Uterus (tissue), 4 donors: ENCODE measurements at places on chromosomes 7 and 10.

- no peak for DNase-seq
Measured at GRCh38 chr7:107874111-107874510, 16.9 kb upstream of the DLD start.

GRCh38 chr10:72321248-72322029, 33.3 kb downstream of the DNAJB12 start:
- no peak for DNase-seq

- DNase-seq, result no peak
Measured at GRCh38 chr7:66928388-66928787, 7.4 kb downstream of the TMEM248 start.

DNA sequence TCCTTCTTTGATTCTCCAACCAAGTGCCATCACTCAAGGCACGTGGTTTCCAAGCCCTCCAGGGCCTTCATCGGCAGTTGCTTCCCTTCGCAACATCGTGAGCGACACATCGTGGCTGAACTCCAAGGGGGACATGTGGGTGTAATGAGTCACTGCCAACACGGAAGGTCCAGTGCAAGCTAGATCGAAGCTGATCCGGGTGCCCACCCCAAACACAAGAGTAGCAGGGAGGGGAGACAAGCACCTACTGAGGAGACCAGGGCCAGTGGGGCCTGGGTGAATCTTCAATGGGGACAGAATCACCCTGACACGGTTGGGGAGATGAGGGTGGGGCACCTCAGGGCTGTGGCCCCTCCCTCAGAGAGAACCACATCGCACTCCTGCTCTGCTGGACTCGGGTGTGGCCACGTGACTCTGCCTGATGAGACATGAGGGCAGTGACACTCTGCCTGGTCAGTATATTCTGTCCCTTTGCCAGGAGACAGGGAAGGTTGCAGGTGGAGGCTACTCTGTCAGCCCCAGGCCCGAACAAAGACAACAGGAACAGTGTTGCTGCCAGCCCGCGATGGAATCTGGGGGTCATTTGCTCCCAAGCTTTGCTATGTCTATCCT, 36.8 kb upstream of the HSPA12A start:
- DNase-seq, result no peak

GRCh38 chr7:22700559-22701002, 26.4 kb upstream of the IL6 start:
- no peak for DNase-seq

GRCh38 chr7:121192834-121193233, 136.0 kb upstream of the WNT16 start:
- no peak for DNase-seq

DNA sequence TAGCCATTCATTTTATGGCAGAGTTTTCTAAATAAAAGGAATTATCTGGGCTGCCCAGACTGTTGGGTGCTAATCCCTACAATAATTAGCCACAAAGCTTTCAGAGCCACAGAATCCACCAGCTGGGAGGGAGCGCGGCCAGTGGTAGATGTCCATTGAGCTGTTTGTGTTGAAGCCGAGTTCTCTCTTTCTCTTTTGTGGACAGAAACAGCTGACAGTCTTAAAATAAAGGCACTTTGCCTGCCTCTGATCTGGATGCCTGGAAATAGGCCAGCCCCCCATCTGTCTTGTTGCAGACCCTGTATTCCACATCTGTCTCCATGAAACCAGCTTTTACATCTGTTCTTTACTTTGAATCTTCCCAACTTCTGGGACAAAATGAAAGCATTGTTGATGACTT, 66.1 kb downstream of the MTPN start:
- peak; percentile 20 for DNase-seq

DNA sequence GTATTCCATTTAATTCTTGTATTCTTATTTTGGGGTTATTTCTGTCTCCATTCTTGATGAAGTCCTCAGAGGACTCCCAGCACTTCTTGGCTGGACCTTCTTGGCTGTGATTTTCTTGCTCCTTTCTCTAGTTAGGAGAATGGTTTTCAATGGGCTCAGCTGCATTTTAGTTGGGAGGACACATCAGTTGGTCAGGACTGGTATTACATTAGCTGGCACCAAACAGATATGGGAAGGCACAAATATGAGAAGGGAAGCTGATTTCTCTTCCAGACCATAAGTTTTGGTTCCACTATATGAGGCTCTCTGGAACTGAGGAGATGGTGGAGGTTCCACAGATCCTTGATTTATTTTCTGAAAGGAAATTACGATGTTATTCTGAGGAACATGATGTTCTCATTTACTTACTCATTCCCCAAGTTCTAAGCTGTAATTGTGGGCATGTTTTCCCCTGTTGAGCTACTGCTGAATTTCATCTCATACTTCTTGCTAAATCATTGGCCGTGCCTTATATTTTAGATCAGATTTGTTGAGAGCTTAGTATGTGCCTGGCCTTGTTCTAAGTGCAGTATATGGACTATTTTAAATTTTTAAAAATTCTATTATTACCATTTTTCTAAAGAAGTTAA, 261.0 kb downstream of the THSD7A start:
- DNase-seq, result no peak

DNA sequence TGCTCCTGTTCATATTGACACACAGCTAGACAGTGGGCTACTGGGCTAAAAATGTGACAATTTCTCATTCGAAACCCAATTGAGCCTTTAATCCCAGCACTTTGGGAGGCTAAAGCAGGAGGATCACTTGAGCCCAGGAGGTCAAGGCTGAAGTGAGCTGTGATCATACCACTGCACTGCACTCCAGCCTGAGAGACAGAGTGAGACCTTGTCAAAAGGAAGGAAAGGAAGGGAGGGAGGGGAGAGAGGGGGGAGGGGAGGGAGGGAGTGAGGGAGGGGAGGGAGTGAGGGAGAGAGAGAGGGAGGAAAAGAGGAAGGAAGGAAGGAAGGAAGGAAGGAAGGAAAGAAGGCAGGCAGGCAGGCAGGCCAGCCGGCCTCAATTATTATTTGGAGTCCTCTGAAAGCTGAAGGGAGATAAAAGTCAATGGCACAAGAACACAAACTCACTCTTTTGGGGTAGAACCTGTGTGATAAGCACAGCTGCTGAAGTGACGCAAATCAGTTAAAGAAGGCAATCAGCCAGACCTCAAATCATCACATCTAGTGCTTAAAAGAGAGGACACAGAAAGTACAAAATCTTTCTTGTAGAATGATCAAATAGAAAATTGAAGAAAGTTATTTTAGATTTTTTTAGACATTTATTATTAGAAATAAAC, 98.1 kb downstream of the CCDC71L start:
- DNase-seq, result no peak

- DNase-seq, result no peak
Measured at GRCh38 chr10:111871458-111871857, 312.1 kb downstream of the GPAM start.

GRCh38 chr7:71184136-71184535, 52.2 kb downstream of the GALNT17 start:
- no peak for DNase-seq

DNA sequence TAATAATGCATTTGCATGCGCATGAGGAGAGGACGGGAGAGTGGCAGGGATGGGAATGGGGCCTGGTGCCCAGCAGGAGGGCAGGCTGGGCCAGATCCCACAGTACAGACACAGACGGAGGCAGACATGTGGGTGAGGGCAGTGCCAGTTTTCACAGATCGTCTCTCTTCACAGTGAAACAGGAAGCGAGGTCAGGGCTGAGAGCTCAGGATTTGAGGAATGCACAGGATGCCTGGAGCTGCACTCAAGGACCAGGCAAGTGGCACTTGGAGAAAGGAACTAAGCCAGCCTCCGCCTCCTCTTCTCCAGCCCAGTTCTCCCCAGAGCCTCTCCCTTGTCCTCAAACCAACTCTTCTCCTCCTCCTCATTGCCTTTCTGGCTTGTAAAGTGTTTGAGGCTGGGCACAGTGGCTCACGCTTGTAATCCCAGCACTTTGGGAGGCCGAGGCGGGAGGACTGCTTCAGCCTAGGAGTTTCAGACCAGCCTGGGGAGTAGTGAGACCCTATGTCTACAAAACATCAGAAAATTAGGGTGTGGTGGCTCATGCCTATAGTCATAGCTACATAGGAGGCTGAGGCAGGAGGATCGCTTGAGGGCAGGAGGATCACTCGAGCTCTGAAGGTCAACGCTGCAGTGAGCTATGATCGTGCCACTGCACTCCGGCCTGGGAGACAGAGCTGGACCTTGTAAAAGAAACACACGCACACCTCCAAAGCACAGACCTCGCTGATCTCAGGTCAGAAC, 115.2 kb downstream of the HIP1 start:
- DNase-seq, result no peak

DNA sequence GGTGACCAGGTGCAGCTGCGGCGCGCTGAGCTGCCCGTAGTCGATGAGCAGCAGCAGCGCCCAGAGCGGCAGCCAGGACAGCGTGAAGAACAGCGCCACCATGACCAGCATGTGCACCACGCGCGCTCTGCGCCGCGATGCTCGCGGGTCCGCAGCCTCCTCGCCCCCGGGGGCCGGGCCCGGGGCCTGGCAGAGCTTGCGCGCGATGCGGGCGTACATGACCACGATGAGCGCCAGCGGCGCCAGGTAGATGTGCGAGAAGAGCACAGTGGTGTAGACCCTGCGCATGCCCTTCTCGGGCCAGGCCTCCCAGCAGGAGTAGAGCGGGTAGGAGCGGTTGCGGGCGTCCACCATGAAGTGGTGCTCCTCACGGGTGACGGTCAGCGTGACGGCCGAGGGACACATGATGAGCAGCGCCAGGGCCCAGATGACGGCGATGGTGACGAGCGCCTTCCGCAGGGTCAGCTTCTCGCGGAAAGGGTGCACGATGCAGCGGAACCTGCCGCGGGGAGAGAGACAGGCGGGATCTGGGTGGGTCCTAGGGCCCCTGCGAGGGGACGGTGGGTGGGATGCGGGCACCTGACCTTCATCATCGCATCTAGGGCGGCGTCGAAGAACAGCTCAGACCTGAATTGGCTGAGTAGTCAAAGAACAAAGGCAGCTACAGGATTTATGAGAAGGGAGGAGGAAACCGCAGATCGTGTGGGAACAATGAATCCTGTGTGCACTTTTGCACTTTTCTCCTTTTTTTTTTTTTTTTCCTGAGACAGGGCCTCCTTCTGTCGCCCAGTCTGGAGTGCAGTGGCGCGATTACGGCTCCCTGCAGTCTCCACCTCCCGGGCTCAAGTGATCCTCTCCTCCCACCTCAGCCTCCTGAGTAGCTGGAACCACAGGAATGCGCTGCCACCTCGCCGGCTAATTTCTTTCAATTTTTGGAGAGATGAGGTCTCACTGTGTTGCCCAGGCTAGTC, 22.4 kb upstream of the PPA1 start:
- DNase-seq, result no peak

GRCh38 chr10:125064681-125065492, 95.5 kb downstream of the CTBP2 start:
- no peak for DNase-seq

- no peak for DNase-seq
Measured at GRCh38 chr10:132184816-132185593, 1.7 kb upstream of the DPYSL4 start.

GRCh38 chr10:1550291-1550595, 187.1 kb downstream of the ADARB2 start:
- no peak for DNase-seq

DNA sequence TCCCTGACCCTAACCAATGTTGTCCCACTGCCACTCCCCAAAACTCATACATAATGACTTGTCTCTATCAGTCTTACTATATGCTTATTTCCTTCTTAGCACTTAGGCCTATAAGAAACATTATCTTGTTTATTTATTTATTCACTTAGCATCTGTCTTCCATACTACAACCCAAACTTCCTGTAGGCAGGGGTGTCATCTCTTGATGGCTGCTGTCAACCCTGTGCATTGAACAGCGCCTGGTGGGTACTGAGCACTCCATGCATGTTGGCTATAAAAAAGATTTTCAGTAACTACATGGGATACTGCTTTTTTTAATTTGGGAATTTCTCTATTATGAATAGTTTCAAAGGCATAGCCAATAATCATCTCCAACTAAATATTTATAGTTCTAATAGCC, 46.7 kb downstream of the JAZF1 start:
- DNase-seq, result no peak

DNA sequence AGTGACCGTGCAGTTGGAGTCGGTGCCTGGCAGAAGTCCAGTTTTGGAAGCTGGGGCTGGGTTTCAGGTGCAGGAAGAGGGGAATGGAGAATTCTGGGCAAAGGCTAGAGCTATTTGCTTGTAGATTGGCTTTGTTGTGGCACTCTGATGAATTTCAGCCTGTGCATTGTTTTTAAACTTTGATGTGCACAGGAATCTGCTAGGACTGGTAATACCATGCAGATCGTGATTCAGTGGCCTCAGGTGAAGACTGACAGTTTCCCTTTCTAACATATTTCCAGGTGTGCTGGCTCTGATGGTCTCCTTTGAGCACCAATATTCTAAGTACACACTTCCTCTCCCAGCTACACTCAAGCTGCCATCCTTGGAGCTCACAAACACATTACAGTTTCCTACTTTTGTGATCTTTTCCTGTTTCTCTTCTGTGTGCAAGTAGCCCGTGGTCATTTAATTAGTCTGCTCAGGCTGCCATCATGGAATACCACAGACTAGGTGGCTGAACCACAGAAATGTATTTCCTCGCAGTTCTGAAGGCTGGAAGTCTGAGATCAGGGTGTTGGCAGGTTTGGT, 55.6 kb downstream of the NOC3L start:
- DNase-seq, result no peak

DNA sequence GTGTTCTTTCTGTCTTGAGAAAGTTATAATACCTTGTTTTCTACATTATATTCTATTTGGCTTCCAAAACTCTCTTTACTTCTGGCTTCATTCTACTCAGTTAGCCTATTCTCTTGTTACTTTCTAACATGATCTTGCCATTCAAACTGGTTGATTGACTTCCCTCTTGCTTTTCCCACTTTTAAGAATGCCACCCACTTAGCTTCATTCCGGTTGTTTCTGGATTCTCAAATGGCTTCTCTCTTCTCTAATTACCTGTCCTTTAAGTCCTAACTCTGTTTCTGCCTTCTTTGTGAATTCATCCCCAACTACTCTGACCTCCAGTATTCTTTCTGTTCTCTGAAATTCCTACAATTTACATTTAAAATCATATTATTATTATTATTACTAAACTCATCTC, 52.0 kb downstream of the ANKIB1 start:
- no peak for DNase-seq

DNA sequence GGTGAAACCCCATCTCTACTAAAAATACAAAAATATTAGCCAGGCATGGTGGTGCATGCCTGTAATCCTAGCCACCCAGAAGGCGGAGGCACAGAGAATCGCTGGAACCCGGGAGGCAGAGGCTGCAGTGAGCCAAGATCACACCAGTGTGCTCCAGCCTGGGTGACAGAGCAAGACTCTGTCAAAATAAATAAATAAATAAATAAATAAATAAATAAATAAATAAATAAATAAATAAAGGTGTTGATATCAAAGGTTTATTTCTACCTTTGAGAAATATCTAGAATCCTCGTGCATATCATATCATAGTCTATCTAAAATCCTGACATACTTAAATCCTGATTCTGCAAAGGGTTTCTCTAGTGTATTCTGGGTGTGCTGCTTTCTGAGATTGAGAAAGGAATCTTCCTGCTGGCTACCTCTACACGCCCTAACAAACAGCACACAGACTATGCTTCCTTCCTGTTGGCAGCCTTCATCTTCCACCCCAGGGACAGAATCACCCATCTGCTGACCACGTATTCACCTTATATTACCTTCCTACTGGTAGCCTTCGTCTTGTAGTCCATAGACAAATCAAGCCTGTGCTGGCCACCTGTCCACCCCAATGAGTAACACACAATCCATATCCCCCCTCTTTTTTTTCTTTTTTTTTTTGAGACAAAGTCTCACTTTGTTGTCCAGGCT, 8.7 kb downstream of the ABLIM1 start:
- no peak for DNase-seq

- no peak for DNase-seq
Measured at GRCh38 chr7:27737616-27738015, 2.3 kb upstream of the TAX1BP1 start.

- no peak for DNase-seq
Measured at GRCh38 chr7:131642429-131642828, 86.0 kb upstream of the PODXL start.
